Activated CD8-positive, alpha-beta T cell treated with anti-CD3 and anti-CD28 coated beads, Interleukin-2, amount 10 ng/mL, durations not matched to agents 7 days and 5 days (primary cell): ENCODE measurements at places on chromosomes 4 and X. TPM values are rescaled to one million over a fixed set of nuclear protein-coding genes. Genes with fewer than 3 reads are reported as not detected.

CRMP1 gene
- not detected for total RNA-seq

FAM184B gene
- total RNA-seq: 0.03 TPM

TMEM144 gene
- not detected for total RNA-seq

MAOB gene
- total RNA-seq: not detected

TREX2 gene
- 3.6 TPM for total RNA-seq

DNA sequence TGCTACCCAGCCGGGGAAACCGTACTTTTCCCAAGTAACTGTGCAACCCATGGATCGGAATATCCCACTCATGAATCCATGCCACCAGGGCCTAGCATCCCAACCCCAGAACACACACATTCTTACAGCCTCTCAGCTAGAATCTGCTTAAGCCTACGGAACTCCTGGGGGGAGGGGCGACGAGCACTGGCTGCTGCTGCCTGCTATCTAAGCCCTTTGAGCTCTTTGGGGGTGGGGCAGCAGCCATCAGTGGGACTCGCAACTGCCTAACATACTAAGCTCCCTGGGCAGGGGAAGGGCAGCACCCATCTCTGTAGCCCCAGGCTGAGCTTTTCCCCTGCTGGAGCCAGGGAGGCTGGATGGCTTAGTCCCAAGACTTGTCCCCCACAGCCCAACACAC lies 28.6 kb downstream of the NUDT10 start:
- no peak for DNase-seq

DNA sequence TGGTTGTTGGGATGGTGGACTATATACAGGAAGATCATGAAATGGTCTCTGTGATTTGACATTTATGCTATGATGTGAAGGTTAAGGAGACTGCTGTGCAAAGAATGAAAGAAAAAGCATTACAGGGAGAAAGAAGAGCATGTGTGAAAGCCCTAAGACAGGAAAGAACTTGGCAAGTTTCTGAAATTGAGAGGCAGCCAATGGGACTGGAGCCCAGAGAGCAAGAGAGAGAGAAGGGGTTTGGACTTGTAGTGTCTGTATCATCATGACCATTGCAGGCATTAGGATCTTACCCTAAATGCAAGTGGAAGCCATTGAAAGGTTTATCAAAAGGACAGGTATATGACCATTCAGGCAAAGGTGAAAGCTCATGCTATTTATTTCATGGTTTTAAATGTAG lies 147.1 kb downstream of the NAA11 start:
- DNase-seq: no peak

DNA sequence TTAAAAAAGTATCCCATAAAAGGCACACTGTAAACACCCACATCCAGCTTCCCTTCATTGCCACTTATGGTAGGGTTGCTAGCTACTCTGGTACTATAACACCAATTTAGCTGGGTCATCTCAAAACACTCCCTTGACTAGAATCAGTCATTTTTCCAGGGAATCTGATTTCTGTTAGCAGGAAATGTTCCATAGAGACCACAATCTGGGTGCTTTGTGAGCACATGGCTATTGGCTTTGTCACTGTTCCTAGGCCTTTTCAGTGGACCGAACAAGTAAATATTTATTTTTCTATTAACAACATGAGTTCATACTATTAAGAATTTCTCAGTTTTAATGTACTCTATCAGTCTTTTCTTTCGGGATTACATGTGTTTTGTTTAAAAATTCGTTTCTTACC lies 404.7 kb upstream of the GNPDA2 start:
- DNase-seq: no peak

DNA sequence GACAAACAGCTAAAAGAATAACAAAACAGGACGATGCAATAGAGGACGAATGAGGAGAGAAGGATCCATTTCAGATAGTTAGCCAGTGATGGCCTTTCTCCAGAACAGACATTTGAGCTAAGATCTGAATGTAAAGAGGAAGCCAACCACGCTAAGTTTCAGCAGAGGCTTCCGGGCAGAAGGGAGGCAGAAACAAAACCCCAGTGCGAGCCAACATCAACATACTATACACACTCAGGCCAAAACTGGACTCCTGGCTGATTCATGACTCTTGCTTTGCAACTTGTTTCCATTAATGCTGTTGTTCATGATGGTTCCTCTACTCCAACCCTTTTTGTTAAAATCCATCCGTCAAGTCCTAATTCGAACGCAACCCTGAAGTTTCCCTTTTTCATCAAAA lies 730.3 kb downstream of the TRIML1 start:
- DNase-seq: no peak
